Esophagus muscularis mucosa (tissue), 4 donors: ENCODE measurements at places on chromosomes 16 and 17. TPM values are rescaled to one million over a fixed set of nuclear protein-coding genes. Genes with fewer than 3 reads are reported as not detected.

Gene GPT2
- 2.5 TPM for total RNA-seq

Gene NUFIP2
- total RNA-seq: 27.6 TPM

Gene CCDC144A
- total RNA-seq: 0.58 TPM

Gene SOX15
- total RNA-seq: 2.9 TPM

Gene G6PC1
- 0.06 TPM for total RNA-seq

Gene P2RX5
- total RNA-seq: 1.2 TPM

Gene DNAAF8
- 0.84 TPM for total RNA-seq

Gene MILR1
- total RNA-seq: 4.1 TPM

Gene KRT39
- total RNA-seq: not detected

Gene WIPF2
- total RNA-seq: 21.5 TPM

Gene BAIAP3
- total RNA-seq: 2.2 TPM

Gene CSH1
- not detected for total RNA-seq

Gene PRSS33
- not detected for total RNA-seq

Gene ZNF232
- 12.5 TPM for total RNA-seq

Gene CBX8
- 3.2 TPM for total RNA-seq

Gene EVI2A
- 10.6 TPM for total RNA-seq

Gene PRPSAP1
- total RNA-seq: 55.9 TPM

Gene KRTAP9-9
- not detected for total RNA-seq

Gene TBC1D3G
- total RNA-seq: not detected

Gene DNASE1L2
- 0.86 TPM for total RNA-seq

Gene NF1
- 40.9 TPM for total RNA-seq

Gene DHX8
- 33.1 TPM for total RNA-seq

Gene ARL2BP
- 77.4 TPM for total RNA-seq

Gene RRAD
- 36.4 TPM for total RNA-seq

Gene NDRG4
- 14.8 TPM for total RNA-seq

Gene CRHR1
- total RNA-seq: 0.52 TPM

Gene WNT9B
- 0.66 TPM for total RNA-seq

Gene AATK
- 24.6 TPM for total RNA-seq

Gene FXR2
- total RNA-seq: 38.2 TPM

Gene CACNA1G
- 0.50 TPM for total RNA-seq

Gene EVPL
- total RNA-seq: 1.2 TPM

Gene FOXK2
- total RNA-seq: 51.3 TPM

Gene ITGAD
- not detected for total RNA-seq

Gene GRIN2C
- 0.58 TPM for total RNA-seq

Gene MYH8
- not detected for total RNA-seq

Gene SPNS2
- 18.2 TPM for total RNA-seq

Gene CNGB1
- total RNA-seq: 0.97 TPM
